ENCODE measurements at places on chromosomes 12 and 14.
A peak's percentile ranks its signal among the peaks of the same experiment; 100 is the strongest.

DNA sequence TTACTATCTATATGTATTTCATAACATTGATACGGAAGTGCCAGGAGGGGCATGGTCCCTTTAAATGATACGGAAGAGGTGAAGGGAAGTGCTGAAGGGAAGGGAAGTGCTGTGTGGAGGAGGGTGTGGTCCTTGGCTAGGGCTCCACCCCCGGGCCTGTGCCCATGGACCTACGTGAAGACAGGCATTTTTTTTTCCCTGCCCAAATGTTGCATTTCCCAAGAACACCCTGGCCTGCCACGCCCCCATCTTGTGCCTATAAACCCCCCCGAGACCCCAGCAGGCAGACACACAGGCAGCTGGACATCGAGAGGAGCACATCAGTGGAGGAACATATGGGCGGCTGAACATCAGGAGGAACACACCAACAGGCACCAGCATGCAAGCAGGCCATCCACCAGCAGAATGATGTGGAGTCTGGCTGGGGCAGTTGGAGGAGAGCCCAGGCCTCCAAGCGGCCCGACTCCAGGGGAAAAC is 134.1 kb downstream of the SLC41A2 start:
- no peak for DNase-seq

GRCh38 chr14:39467889-39468524 is 35.8 kb upstream of the FBXO33 start:
- peak; percentile 2 for DNase-seq

DNA sequence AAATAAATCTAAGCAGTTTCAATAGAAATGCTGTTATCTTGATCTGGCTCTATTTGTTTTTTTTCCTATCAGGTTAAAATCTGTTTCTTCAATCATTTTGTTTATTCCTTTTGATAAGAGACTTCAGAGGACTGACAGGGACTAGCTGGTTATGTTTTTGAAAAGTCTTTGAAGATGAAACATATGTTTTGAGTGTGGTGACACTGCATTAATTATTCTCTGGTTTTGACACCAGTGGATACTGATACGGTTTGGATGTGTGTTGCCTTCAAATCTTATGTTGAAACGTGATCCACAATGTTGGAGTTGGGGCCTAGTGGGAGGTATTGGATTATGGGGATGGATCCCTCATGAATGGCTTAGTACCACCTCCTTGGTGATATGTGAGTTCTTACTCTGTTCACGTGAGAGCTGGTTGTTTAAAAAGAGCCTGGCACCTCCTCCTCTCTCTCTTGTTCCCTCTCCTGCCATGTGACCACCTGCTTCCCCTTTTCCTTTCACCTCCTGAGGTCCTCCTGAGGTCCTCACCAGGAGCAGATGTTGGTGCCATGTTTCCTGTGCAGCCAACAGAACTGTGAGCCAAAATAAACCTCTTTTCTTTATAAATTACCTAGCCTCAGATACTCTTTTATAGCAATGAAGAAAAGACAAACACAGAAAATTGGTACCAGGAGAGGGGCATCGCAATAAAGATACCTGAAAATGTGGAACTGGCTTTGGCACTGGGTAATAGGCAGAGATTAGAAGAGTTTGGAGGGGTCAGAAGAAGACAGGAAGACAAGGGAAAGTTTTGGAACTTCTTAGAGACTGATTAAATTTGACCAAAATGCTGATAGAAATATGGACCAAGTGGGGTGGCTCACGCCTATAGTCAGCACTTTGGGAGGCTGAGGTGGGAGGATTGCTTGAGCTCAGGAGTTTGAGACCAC is 23.0 kb downstream of the RASSF3 start:
- DNase-seq, result no peak

GRCh38 chr14:100283984-100284881 is 22.0 kb downstream of the SLC25A29 start:
- DNase-seq, result no peak

DNA sequence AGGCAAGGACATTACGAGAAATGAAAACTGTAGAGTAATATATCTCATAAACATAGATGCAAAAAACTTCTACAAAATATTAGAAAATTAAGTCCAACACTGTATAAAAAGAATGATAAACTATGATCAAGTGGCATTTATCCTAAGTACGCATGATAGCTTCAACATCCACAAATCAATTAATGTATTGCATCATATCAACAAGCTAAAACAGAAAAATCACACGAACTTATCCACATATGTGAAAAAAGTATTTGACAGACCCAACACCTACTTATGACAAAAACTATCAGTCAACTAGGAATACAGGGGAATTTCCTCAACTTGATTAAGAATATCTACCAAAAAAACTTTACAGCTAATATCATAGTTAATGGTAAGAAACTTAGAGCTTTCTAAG is 129.9 kb upstream of the ALG10 start:
- DNase-seq, result no peak

- DNase-seq, result no peak
Measured at GRCh38 chr12:113070117-113070906, 13.8 kb downstream of the DTX1 start.

- DNase-seq, result no peak
Measured at GRCh38 chr14:102500713-102501112, 8.9 kb downstream of the ANKRD9 start.

DNA sequence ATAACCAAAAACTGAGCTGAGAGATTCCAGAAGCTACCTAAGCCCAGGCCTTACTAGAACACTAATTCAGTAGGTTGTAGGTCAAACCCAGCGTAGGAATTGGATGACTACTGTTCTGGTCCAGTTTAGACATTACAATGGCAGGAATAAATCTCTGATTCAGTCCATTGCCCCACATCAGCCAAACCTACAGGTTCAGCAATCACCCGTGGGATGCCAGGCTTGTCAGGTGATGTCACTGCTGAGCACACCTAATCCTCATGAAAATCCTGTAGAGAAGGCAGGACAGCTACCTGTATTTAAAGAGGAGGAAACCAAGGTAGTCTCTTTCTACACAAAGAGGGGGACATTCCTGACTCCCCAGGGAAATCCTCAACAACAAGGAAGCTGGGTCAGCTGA is 63.7 kb downstream of the RFX4 start:
- DNase-seq, result no peak

DNA sequence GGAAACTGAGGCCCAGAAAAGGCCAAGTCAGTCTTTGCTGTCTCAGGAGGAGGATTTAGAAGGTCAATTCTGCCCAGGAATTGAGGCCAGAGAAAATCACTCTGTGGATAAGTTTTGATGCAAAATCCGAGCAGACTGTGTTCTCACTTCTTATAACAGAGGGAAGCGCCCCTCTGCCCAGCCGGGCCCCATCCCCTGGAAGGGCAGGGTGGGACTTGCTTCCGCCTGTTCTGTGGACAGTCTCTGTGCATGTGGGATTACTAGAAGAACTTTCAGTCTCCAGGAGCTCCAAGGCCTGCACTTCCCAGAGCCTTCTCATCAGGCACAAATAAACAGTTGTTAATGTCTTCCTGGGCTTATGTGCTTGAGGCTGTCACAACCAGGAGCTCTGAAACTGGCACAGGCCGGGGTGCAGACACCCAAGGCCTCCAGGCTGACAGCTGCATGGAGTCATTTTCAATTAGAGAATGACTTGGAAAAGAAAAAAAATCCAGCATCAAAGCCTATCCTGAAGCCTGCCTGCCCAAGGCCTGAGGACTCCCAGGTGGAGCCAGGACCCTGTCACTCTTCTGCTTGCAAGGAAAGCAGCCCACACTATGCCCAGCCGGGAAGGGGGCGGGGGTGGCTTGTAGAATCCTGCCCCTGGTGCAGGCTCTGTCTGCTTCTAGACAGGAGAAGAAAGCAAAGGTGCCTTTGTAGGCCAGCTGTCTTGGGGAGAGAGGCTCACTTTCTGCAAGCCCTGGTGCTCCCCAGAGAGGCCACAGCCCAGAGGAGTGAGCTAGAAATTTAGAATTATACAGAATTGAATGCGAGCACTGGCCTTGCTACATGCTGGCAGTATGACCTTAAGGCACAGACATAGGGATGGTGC is 84.7 kb downstream of the NTF3 start:
- no peak for DNase-seq

DNA sequence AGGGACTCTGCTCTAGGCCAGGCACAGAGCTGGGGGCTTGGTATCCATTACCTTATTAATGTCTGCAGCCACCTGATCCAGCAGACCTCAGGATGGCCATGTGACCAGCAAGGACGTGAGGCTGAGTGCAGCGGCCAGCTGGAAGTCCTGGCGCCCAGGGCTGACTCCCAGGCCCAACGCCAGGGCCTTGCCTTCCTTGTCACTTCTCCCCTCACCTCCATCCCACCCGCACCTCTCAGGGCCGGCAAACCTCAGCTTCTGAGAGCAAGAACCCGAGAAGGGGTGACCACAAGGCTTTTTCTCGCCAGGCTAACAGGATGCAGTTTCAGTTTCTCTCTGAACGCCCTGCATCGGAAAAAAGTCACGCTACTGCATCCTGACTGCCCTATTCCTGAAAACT is 15.4 kb downstream of the RAB35 start:
- no peak for DNase-seq

DNA sequence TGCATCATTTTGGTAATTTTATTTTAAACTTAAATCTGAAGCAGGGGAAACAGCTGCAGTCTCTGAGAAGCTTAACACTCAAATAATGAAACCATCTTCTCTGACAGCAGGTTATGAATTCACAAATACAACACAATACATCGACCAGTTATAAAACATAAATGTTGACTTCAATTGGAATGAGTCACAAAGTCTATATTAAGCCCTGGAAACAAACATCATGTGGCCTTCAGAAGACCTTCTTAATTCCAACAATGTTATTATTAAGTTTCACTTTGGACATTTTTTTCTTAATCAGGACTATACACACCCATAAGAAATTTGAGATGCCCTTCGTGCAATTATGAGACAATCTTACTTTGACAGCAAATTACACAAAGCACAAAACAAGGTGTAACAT is 68.9 kb downstream of the CEP128 start:
- no peak for DNase-seq

DNA sequence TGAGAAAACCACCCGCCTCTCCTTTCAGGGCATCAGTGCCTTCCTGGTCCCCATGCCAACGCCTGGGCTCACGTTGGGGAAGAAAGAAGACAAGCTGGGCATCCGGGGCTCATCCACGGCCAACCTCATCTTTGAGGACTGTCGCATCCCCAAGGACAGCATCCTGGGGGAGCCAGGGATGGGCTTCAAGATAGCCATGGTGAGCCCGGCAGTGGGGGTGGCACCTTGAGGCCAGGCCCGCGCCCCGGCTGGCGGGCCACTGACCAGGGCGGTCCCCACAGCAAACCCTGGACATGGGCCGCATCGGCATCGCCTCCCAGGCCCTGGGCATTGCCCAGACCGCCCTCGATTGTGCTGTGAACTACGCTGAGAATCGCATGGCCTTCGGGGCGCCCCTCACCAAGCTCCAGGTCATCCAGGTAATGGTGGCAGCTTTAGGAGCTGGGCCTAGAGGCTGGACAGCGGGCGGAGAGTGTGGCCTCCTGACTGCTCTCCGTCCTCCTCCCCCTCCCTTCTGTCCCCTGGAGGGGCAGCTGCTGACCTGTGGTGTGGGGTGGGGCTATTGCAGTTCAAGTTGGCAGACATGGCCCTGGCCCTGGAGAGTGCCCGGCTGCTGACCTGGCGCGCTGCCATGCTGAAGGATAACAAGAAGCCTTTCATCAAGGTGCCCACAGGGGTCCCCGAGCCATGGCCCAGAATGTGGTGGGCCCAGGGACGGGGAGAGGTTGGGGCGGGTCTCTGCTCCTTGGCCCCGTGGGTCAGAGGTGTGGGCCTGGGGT is 12.8 kb downstream of the ACADS start:
- DNase-seq, result no peak

- DNase-seq, result no peak
Measured at GRCh38 chr14:74841230-74842207, 34.4 kb downstream of the PROX2 start.

GRCh38 chr14:54138354-54139038 is 181.9 kb upstream of the BMP4 start:
- DNase-seq, result no peak

DNA sequence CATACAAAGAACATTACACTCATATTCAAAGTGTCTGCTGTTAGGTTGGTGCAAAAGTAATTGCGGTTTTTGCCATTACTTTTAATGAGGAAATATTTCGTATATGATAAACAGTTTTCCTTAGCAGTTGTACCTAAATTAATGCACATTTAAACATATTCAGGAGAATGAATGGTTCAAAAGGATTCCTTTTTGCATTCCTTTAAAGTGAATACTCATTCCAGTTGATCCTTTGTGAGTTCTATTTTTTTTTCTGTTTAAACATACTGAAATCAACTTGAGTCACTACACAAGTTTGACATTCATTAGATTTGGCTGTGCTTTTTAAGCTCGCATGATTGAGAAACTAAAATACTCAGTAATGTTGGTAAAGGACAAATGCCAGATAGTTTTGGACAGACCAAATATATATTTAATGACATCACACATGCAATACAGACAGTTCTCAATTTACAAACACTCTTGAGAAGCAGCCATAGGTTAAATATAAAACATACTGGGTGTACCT is 13.8 kb upstream of the SLC38A2 start:
- no peak for DNase-seq

- DNase-seq, result peak; percentile 33
Measured at GRCh38 chr12:26122681-26123481, 2.0 kb downstream of the BHLHE41 start.

DNA sequence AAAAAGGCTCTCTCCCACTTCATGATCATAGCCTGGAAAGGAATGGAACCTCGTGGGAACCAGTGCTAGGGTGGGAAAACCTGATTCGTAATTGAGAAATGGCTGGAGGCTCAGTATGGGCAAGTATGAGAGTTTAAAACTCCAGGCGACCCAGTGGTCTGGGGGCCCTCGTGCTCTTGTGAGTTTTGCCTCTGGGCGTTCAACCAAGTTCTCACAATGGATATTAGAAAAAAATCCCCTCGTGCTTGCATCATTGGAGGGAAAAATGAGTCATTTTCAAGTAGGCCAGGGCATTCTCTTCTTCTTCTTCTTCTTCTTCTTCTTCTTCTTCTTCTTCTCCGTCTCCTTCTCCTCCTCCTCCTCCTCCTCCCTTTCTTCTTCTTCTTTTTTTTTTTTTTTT is 39.0 kb downstream of the GPR68 start:
- DNase-seq, result no peak

- DNase-seq, result peak; percentile 73
Measured at GRCh38 chr14:93977790-93978581, 1.6 kb upstream of the ASB2 start.

DNA sequence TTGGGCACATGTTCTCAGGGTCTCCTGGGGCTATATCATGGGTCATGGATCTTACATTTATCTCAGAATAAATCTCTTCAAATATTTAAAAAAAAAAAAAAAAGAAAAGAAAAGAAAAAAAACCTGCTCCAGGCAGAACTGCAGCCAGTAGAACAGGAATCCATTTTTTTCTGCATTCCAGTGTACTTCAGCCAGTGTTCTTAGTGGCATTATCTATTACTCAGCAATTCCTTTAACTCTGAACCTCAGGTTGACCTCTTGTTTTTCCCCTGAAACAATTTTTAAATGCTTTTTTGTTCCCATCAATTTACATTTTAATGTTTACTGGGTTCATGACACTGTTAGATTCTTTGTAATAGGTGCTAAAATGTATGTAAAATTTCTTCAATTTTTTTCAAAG is 66.7 kb upstream of the STXBP6 start:
- no peak for DNase-seq

DNA sequence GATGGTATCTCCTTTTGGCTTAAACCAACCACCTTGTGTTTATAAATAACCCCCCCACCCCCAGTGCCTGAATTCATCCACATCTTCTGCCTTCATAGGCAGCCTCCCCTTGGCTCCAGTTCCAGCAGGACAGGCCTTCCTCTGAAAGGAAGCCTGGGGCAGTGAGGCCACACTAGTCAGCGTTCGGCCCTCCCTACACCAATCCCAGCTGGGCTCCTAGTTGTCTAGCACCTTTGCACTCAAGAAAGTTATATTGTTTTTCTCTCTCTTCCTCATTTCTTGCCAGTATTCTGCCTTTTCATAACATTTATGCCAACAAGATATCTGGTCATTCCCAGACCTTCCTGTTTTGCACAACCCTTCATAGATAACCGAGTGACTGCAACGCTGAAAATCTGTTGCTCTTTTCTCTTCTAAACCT is 73.1 kb upstream of the ACTN1 start:
- no peak for DNase-seq

Measured in stimulated activated CD4-positive, alpha-beta T cell treated with anti-CD3 and anti-CD28 coated beads, Interleukin-4, amount 100 ng/mL, for 1 hour (primary cell).